Kidney (tissue), 22 donors: ENCODE measurements at places on chromosomes 1 and 21. TPM values are rescaled to one million over a fixed set of nuclear protein-coding genes. Genes with fewer than 3 reads are reported as not detected.

DNA sequence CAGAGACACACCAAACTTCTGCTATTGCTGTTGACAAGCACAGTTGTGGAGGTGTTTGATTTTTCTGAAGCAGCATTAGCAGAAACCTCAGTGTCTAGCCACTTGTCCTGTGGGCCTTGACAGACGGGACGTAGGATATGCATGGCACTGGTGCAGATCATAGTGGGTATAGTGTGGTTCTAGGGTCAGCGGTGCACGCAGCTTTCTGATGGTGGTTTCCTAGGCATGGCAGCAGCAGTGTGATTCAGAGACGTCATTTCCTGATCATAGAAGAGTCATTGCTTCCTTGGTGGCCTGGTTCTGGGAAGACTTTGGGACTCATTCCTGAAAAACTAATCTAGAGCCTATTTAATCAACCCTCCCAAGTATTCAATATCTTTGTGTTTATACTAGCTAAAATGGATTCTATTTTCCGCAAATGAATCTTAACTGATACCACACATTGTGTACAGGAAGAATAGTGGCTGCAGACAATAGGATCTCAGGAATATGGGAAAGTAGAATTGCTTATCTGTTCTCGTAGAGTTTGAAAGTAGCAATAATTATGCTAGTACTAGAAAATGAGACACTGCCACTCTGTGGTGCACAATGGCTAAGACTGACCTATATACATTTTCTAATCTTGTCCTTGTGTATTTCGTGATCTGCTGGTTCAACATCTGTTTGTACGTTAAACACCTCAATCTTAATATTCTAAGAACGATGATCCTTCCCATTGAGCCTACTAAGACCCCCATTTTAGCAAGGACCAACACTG lies 2.8 kb upstream of the USP1 start:
- DNase-seq, result no peak

- DNase-seq, result peak; percentile 92
These were observed 95.9 kb downstream of the KCNJ15 start for GRCh38 chr21:38352536-38353219.

DNA sequence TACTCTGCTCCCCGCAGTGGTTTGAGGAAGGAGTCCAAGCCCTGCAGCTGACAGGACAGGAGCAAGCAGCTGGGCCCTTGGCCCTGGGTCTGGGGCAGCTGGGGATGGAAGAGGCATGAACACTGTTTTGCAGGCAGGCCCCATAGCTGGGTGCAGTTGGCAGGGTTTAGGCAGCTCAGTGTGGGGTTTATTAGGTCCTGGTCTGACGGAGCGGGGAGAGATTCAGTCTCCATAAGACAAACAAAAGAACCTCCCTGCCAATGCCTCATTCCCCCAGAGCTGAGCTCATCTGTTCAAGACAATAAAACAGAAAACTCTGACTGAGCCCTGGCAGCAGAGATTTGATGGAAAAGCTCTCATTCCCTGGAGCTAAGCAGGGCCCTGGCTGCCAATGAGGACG lies 37.3 kb downstream of the OLFML2B start:
- DNase-seq, result no peak

- no peak for DNase-seq
These were observed 23.8 kb upstream of the APP start for GRCh38 chr21:26194326-26194725.

The AMY2A gene
- total RNA-seq, result not detected

The KRTAP13-2 gene
- not detected for total RNA-seq
